ENCODE measurements at places on chromosomes 11 and 22.

DNA sequence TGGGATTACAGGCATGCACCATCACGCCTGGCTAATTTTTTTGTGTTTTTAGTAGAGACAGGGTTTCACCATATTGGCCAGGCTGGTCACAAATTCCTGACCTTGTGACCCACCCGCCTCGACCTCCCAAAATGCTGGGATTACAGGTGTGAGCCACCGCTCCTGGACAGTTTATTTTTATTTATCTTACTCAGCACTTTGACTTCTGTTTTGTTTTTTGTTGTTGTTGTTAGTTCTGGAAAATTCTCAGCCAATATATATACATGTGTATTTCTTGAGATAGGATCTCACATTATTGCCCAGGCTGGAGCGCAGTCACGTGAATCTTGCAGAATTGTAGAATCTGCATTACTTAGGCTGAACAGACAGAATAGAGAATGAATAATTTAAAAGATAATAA lies 107.6 kb downstream of the CSTPP1 start:
- no peak for DNase-seq

DNA sequence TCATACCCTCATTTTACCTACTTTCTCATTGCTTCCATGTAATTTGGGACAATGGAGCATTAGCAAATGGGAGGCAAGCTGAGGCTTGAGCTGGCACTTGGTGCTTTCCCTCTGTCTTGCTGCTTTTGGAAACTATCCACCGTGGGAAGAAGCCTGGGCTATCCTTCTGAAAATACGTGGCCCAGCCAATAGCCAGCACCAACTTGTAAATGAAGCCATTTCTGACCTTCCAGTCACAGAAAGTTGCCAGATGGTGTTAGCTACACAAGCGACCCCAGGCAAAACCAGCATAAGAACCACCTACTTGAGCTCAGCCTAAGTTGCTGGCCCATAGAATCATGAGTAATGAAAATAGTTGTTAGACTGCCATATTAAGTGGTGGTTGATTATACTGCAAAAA lies 18.5 kb upstream of the SPON1 start:
- no peak for DNase-seq

DNA sequence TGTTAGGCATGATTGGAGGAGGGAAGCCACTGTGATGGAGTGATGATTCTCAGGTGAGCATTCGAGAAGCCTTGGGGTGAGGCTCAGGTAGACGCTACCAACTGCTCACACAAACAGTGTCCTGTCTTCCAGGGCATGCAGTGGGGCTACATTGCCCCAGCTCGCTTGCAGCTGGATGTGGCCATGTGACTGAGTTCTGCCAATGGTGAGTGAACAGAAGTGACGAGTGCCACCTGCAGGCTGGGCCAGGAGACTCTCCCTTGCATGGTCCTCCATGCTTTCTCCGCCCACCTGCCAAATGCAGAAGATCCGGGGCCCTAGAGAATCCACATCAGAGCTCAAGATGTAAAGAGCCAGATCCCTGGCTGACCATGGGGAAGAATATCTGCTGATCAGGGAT lies 195.9 kb downstream of the BCR start:
- DNase-seq, result no peak

GRCh38 chr11:16924826-16925560 lies 89.2 kb downstream of the PLEKHA7 start:
- DNase-seq, result no peak

- DNase-seq, result no peak
These were observed 34.9 kb downstream of the RIBC2 start for GRCh38 chr22:45448431-45448830.

DNA sequence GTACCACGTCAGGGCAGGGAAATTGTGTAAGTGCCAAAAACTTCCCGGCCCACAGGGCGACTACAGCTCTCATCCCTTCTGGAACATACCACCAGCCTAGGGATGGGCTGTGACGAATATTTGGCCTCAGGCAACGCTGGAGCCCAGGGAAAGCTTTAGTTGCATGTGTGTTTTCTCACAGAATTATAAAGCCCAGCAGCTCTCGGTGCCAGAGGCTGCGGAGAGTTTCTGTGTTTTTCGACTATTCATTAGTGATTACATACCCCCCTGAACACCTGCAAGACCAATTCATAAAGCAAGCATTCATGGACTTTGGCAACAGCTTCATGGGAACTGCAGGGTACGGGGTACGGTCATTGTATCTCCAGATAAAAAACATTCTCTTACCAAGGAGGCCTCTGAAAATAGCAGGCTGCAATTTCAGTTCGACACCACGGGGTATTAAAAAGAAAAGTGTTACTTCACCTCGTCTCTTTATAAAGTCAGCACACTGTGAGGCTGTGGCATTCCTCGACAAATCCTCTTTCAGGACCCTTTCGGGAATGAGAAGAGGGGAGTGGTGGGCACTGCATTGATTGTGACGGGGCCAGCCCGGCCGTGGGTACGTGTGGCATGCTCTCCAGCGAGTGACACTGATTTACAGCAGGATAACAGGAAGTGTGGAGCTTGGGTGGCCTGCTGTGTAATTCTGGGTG lies 243.6 kb upstream of the SORL1-AS1 start:
- no peak for DNase-seq

- no peak for DNase-seq
These were observed 26.1 kb downstream of the CSTF3 start for GRCh38 chr11:33135216-33135615.

GRCh38 chr11:14304601-14305000 lies 54.4 kb downstream of the RRAS2 start:
- no peak for DNase-seq

DNA sequence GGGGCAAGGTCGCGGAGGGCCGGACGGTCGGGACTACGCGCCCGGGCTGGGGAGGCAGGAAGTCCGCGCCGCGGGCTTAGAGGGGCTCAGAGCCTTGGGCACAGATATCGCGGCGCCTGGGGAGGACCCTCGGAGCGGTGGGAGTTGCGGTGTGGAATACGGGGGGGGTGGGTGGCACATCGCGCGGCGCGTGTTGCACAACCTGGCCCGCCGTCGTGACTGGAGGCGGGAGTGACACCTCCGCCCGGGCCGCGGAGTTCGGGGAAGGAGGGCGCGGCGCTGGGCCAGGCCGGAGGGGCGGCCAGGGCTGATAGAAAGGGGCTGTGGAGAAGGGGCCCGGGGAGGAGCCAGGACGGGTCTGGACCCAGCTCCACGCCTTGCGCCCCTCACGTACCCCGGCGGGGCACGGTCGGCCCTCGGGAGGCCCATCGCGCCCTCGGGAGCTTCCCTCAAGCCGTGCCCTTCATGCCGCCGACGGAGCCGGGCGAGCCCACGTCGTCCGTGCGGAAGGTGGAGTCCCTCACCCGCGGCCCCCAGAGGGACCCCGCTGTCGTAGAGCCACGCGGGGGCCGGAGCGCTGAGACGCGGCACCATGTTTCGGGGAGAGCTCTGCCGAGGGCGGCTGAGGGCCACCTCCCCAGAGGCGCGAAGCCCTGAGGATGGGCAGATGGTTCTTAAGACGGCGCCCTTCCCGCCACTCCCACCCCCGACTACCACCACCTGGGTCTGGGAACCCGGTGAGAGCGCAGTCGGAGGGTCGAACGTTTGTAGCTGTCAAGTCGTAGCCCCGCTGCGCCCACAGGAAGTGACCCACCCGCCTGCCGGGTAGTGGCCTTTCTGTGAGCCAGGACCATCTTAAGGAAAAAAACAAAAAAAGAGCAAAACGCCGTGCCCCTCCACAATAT lies 729 bp downstream of the IL17RA start:
- DNase-seq, result no peak

- DNase-seq, result peak; percentile 83
These were observed 4.1 kb upstream of the PLAAT2 start for GRCh38 chr11:63567044-63567840.

- DNase-seq, result no peak
These were observed 131.0 kb downstream of the SLC1A2 start for GRCh38 chr11:35288309-35288708.

- DNase-seq, result no peak
These were observed 4.2 kb upstream of the OSM start for GRCh38 chr22:30270832-30271231.

- peak; percentile 25 for DNase-seq
These were observed 2.5 kb upstream of the NPAS4 start for GRCh38 chr11:66418168-66418985.

DNA sequence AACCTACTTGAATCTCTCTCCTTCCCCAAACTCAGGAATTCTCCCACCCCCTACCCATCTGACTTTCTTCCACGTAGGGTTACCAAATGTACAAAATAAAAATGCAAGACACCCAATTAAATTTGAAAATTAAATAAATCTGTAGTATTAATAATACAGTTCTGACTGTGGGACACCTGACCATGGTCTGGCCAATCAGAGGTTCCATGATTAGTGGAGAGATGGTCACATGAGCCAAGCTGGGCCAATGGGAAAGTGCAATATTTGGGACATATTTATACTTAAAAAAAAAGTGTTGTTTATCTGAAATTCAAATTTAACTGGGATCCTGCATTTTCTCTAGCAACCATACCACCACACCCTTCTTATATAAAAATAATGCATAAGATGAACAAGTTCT lies 29.8 kb upstream of the ASPHD2 start:
- no peak for DNase-seq

DNA sequence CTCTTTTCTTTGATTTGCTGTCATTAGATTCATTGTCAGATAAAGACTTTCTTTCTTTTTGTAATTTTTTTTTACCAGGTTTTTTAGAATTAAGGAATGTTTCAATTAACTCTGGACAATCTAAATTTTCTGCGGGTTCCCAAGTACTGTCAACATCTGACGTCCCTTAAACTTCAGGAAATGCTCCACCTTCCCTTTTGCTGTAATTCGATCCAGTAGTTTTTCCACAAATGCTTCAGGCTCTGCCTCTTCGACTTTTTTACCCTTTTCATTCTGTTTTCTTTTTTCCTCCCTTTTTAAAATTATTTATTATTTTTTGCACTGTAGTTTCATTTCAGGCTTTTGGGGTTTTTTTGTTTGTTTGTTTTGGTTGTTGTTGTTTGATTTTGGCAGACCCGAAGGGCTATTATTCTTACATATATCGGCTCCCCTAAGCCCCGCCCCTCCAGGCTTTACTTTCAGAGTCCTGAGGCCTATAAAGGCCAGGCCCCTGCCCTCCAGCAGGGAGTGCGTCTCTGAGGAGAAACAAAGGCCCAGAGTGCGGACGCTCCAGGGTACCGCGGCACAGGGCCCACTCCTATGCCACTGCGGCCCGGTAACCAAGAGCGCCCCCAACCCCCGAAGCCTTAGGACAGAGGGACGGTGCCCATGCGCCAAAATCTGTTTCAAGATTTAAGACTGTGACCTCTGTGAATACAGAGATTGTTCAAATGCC lies 116.4 kb downstream of the TYR start:
- DNase-seq, result no peak

DNA sequence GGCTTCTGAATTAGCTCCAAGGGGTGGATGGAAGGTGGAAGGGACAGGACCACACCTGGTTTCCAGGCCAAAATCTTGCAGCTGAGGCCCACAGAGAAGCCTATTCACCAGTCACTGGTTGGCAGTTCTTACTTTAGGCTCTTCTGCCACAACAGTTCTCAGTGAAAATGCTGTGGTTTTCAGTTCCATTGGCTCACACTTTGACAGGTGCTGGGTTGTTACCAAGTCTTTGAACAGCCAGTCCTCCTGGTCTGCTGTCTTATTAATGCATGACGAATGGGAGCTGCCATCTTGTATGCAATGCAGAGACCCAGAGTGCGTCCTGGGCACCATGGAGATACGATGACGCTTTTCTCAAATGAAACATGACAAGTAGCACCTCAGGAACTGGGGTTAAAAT lies 232.0 kb upstream of the ZBED5 start:
- no peak for DNase-seq

- no peak for DNase-seq
These were observed 14.2 kb upstream of the ISX start for GRCh38 chr22:35051791-35052190.

DNA sequence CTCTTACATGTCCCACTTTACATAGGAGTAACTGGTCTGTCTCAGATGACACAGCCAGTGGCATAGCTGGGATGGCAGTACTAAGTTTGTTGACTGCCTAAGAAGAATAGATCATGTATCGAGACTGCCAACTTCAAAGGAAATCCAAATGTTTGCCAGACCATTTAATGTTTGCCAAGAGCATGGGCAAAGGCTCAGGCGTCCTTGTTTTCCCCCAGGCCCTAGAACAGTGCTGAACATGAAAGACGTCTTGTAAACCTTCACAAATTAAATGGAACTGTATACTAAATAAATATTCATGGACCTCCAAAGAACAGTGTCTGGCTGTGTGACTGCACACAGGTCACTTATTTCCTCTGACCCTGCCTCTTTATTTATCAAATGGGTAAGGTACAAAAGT lies 234.7 kb upstream of the CCDC90B start:
- DNase-seq, result no peak

DNA sequence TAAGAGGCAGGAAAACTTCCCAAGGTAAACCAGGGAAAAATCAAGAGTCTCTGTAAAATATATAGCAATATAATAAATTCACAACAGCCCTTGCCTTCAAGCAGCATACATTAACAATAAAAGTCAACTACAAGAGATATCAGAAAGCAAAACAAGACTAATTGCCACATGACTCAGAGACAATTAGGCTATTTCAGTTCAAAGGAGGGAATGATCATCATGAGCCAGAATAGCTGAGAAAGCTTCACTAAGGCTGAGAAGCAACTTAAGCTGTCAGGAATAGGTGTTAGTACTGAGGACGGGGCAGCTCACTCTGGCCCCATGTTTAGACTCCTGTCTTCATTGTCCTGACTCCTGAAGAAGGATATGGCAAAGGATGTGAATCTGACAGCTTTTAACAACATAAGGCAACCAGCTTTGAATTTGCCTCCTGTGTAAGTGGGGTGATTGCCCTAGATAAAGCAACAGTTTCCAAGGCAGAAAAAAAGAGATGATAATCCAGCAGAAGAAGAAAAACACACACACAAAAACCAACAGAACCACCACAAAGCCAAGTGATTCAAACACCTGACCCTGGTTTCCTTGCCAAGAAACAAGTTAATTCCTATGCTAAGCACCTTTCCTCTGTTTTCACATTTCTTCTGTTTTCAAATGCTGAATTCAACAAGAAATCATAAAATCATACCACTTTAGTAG lies 60.8 kb downstream of the SIK3 start:
- DNase-seq, result no peak

GRCh38 chr11:94776351-94777321 lies 8.5 kb downstream of the AMOTL1 start:
- no peak for DNase-seq

- DNase-seq, result no peak
These were observed 11.9 kb downstream of the POLD3 start for GRCh38 chr11:74604311-74604710.

DNA sequence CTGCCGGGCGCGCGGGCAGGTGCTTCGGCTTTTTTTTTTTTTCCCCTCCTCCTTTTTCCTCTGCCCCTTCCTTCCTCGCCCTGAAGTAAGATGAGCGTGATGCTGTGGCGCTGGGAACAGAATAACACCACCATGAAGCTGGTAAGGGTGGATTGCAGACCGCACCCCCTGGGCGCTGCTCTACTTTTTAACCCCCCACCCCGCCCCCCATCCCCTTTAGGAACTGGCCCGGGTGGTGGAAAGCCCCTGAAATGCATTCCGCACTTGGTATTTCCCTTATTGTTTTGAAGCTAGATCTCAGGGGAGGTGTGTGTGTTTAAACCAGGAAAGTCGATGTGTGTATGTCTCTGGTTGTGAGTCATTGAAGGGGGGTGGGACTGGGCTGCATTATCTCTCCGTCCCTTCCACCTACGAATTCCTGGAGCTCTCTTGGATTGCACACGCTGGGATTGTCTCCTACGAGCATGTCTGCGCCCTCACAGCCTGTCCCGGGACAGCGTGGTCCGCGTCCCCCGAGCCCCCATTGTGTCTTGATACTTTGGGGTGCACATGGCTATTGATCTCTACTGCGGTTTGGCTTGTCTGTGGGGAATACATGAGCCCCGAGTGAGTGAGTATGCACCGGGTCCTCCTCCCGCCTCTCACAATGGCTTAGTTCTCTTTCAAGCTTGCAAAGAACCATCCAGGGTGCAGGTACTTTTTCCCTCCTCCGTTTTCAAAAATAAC lies 64.9 kb downstream of the NAV2 start:
- DNase-seq, result no peak

All from hematopoietic multipotent progenitor cell treated with erythropoietin and hydrocortisone succinate and interleukin-3 and kit ligand, for 17 days (in vitro differentiated cells).